ENCODE measurements at places on chromosomes 1 and 21. TPM values are rescaled to one million over a fixed set of nuclear protein-coding genes. Genes with fewer than 3 reads are reported as not detected.

GRCh38 chr1:221696027-221696426 lies 45.9 kb downstream of the DUSP10 start:
- H3K36me3 ChIP-seq: no peaks in the 10 kb centered on the region
- H3K4me1 ChIP-seq: no peaks in the 10 kb centered on the region
- H3K27me3 ChIP-seq: no peaks in the 10 kb centered on the region
- H3K27ac ChIP-seq: no peak overlapping the region
- H3K4me3 ChIP-seq: no peak overlapping the region

DNA sequence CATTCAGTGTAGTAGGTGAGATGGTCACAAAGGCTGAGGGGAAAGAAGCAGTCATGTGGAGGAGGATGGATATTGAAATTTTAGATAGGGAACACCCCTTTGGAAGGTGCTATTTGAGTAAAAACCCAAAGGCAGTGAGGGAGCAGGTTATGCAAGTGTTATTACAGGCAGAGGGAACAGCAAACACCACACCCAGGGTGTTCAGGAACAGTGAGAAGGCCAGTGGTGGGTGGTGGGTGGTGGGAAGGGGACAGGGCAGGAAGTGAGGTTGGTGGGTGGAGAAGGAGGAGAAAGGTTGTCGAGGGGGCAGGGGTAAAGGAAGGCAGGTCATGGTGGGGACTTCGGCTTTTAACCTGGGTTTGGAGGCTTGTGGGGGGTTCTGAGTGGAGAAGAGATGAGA lies 39.2 kb upstream of the SCMH1 start:
- peaks cover 11% of the 10 kb centered on the region for H3K27me3 ChIP-seq
- H3K27ac ChIP-seq: no peak overlapping the region
- H3K4me1 ChIP-seq: no peaks in the 10 kb centered on the region
- DNase-seq: no peak
- H3K36me3 ChIP-seq: no peaks in the 10 kb centered on the region
- no peak overlapping the region for H3K4me3 ChIP-seq

Gene SYPL2
- total RNA-seq: 0.49 TPM

Gene CELA2A
- not detected for total RNA-seq
